Stimulated activated CD8-positive, alpha-beta memory T cell treated with anti-CD3 and anti-CD28 coated beads, Interleukin-2, amount 100 ng/mL, for 1 hour (primary cell): ENCODE measurements at places on chromosomes 4 and X.

DNA sequence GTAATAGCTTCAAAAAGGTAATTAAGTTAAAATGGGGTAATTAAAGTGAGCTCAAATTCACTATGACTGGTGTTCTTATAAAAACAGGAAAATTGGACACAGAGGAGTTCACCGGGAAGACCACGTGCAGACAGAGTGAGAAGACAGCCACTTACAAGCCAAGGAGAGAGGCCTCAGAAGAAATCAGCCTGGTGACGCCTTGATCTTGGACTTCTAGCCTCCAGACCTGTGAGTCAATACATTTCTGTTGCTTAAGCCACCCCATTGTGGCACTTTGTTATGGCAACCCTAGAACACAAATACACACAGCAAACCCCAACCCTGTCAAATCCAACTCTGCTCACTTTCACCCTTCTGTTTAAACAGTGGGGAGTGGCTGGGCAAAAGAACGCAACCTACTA is 4.1 kb upstream of the CD38 start:
- DNase-seq, result no peak

DNA sequence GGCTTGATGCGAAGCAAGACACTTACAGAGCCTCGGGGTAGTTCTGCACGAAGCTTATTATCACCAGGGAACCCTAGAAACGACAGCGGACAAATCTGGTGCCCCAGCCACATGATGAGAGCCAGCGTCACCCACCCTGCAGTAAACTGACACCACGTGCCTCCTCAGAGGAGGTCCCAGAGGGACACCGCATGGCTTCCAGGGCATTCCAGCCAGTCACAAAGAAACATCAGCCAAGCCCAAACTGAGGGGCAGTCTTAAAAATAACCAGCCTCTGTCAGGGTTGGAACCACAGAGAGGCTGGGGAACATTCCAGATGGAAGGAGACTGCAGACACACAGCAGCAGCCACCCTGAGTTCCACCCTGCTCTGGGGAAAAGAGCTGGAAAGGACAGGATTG is 36.6 kb upstream of the HGFAC start:
- DNase-seq, result no peak

DNA sequence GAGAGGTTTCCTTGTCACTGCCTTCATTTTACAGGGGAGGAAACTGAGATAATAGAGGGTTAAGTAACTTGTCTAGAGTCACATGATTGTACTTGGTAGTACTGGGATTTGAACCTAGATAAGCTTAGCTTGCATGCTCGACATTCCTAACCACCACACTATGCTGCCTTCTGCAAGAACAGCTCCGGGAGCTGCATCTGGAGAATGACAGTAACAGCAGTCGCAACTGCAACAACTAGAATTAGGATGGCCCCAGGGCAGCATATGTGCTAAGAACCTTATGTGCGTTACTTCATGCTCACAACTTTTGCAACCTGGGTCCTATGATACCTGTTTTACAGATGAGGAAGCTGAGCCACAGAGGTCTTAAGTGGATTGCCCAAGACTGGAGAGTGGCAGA is 89.5 kb upstream of the LCORL start:
- DNase-seq, result no peak

GRCh38 chr4:181046809-181047208 is 1196.4 kb upstream of the TENM3 start:
- no peak for DNase-seq

- no peak for DNase-seq
These were observed at the start of gene GLRA2 for GRCh38 chrX:14529290-14529989. Gene GLRA2 (plus strand): TSS chrX:14529536. CDS start chrX:14530058, 522 bp downstream.

DNA sequence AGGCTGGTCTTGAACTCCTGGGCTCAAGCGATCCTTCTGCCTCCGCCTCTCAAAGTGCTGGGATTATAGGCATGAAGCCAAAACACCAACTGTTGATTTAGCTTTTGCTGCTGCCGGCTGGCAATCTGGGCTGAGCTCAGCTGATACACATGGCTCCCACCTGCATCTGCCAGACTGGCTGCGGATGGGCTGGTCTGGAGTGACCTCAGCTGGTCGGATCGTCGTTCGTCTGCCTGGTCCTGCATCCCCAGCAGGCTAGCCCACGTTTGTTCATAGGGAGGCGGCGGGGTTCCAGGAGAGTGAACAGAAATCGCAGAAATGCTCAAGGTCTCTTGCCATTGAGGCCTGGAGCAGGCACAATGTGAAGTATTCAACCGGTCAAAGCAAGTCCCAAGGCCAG is 74.4 kb upstream of the DDX3X start:
- DNase-seq, result no peak

- no peak for DNase-seq
These were observed 66.0 kb downstream of the RPS3A start for GRCh38 chr4:151165205-151166000.
